Right cardiac atrium (tissue), 5 donors: ENCODE measurements at places on chromosomes 13 and 19. TPM values are rescaled to one million over a fixed set of nuclear protein-coding genes. Genes with fewer than 3 reads are reported as not detected.

ZNF586 gene
- total RNA-seq = 11.7 TPM

FPR3 gene
- 7.9 TPM for total RNA-seq

ANGPTL8 gene
- total RNA-seq = 0.84 TPM

SLC8A2 gene
- total RNA-seq = not detected

WDR87 gene
- total RNA-seq = not detected

PABPC3 gene
- total RNA-seq = 0.14 TPM

PRRG2 gene
- 0.65 TPM for total RNA-seq

ALG11 gene
- 27.6 TPM for total RNA-seq

CFAP97D2 gene
- total RNA-seq = not detected

ACP7 gene
- not detected for total RNA-seq
